Aorta (tissue), 5 donors: ENCODE measurements at places on chromosomes 4 and X.

DNA sequence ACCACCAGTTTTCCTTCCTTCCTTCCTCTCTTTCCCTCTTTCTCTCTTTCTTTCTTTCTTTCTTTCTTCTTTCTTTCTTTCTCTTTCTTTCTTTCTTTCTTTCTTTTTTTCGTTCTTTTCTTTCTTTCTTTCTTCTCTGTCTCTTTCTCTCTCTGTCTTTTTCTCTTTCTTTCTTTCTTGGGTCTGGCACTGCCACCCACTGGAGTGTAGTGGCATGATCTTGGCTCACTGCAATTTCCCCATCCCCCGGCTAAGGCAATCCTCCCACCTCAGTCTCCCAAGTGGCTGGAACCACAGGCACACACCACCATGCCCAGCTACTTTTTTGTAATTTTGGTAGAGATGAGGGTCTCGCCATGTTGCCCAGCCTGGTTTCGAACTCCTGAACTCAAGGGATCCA is 51.6 kb upstream of the NHS start:
- no peak for DNase-seq

GRCh38 chrX:17656556-17656955 is 80.7 kb upstream of the SCML1 start:
- DNase-seq: no peak

- no peak for DNase-seq
These were observed 25.3 kb downstream of the IQCM start for GRCh38 chr4:149790172-149790907.

DNA sequence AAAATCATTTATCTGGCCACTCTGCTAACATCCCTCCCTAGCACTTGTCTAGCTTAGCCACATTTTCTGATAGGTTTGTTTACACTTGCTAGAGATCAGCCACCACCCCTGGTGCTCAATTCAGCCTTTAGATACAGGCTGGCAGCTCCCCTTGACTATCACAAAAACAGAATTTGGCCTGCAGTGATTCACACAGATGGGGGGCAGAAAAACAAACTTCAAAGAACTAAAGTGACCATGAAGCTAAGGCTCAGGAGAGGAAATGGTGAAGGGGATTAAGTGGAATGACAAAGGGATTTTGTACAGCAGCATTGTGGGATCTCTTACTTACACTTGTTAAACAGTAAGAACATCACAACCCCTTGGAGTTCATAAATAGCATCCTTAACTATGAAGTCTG is 1718.0 kb upstream of the PCDH7 start:
- no peak for DNase-seq
